ENCODE measurements at places on chromosomes 11 and 22.

GRCh38 chr11:95923439-95923727 is 524 bp downstream of the MTMR2 start:
- DNase-seq, result no peak

DNA sequence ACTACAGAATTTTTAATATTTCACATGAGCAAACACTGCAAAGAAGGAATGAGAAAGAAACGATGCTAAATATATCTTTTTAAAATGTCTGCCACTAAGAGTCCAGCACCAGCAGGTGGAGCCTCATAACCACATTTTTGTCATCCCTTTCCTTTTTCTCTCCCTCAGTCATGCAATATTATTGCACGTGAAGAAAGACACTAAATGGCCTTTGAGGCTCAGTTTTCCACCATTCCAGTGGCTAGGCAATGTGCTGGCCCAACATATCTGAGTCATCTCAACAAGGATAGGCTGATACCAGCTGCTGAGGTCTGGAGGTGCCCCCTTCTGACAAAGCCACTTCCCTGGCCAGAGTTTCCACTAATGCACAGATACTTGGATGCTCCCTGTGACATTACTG is 1.8 kb downstream of the ALKBH8 start:
- DNase-seq, result peak; percentile 24

- no peak for DNase-seq
Measured at GRCh38 chr11:4095509-4096230, 1.1 kb downstream of the RRM1 start.

- DNase-seq, result no peak
Measured at GRCh38 chr11:15870911-15871310, 485.4 kb downstream of the SOX6 start.

DNA sequence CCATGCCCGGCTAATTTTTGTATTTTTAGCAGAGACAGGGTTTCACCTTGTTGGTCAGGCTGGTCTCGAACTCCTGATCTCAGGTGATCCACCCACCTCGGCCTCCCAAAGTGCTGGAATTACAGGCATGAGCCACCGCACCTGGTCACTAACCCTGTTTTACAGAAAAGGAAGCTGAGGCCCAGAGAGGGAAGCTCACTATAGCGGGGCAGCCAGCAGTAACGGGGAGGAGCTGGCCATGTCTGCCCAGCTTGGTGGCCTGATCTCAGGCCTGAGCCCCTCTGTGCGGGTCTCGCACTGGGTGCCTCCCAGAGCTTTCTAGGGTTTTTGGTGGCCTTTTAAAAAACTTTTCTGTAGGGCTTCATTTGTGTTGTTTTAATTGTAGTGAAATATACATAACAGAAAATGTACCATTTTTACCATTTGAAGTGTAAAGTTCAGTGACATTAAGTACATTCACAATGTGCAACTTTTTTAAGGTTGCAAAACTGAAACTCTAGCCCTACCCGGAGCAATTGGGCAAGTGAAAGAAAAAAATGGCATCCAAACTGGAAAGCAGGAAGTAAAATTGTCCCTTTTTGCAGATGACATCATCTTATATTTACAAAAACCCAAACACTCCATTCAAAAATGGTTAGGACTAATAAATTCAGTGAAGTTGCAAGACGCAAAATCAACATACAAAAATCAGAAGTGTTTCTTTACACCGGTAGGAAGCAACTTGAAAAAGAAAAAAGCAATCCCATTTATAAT is 14.5 kb upstream of the CYTH4 start:
- DNase-seq, result no peak

GRCh38 chr11:130721736-130722135 is 194.5 kb downstream of the SNX19 start:
- DNase-seq, result no peak

GRCh38 chr11:64877390-64878222 is 815 bp downstream of the EHD1 start:
- peak; percentile 40 for DNase-seq

DNA sequence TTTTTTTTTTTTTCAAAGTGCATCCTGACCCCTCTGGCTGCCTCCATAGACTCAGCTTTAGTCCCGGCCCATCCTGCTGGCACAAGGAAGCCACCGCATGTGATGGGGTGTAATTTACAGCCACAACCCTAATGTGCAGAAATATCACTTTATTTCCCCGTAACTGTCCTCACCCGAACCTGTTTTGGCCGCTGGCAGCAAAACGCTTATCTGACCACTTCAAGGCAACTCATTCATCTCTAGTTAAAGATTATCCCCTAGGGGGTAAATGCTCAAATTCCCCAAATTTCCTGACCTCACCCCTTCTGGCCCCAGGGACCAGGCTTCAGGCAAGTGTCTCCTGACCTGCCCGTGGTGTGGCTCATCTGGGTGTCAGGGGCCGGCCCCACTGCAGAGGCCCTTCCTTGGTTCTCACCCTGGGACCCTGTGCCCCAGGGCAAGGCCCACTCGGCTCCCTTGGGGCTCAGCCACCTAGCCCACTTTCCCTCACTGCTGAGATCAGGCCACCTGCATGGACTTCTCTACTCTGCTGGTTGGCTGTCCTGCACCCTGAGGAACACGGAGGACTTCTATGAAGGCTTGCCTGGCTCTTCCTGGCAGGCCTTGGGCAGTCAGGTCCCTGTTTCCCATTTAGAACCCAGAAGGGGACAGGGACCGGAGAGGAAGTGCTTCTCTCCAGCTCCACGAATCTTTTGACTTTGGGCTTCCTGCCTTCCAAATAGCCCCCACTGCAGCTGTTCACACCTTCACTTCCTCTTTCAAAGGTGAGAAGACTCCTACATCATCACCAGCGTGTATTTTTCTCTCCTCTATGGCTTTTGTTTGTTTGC is 53.3 kb downstream of the WNT11 start:
- no peak for DNase-seq

GRCh38 chr11:2559527-2560311 is 114.9 kb downstream of the KCNQ1 start:
- DNase-seq, result no peak

DNA sequence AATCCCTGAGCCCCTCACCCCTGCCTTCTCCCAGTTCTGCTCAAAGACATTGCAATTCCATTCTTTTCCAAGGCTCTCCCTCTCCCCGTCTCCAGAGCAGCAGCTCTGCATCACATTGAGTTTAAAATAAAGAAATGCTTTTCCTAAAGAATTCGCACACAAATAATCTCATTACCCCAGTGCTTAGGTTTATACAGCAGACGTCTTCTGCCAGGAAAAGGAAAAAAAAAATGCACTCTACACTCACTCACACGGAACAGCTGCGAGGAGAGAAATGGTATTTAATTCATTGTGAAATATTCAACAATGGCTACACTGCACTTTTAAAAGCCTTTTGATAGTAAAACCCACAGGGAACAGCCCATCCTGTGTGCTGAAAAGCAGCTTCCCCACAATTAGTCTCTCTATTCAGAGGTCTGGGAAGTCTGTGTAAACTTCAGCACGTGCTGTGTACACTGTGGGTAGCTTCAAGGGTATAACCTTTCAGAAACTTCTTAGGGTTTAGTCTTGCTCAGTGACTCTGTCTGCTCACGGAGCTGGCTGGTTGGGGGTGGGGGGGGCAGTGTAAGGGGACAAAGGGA is 42.8 kb downstream of the ETS1 start:
- peak; percentile 67 for DNase-seq

- DNase-seq, result no peak
Measured at GRCh38 chr11:104127828-104128227, 36.1 kb downstream of the PDGFD start.

DNA sequence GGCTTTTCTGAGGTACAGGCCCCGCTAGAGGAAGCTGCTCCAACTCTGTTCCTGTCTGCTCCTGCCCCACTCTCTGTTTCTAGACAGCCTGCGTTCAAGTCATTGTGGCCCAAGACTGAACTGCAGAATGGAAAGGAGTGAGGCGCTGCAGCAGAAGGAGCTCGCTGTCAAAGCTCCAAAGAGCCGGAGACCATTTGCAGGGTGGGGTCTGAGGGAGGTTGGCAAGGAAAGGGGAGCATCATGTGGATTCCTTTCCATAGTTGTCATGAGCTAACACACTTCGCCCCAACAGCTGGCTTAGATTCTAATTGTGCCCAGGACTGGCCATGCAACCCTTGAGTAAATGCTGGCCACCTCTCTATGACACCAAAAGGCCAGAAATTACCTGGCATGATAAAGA is 18.8 kb downstream of the APOL4 start:
- no peak for DNase-seq

- DNase-seq, result peak; percentile 93
Measured at GRCh38 chr11:68998390-68998911, 14.6 kb downstream of the MRGPRF start.

DNA sequence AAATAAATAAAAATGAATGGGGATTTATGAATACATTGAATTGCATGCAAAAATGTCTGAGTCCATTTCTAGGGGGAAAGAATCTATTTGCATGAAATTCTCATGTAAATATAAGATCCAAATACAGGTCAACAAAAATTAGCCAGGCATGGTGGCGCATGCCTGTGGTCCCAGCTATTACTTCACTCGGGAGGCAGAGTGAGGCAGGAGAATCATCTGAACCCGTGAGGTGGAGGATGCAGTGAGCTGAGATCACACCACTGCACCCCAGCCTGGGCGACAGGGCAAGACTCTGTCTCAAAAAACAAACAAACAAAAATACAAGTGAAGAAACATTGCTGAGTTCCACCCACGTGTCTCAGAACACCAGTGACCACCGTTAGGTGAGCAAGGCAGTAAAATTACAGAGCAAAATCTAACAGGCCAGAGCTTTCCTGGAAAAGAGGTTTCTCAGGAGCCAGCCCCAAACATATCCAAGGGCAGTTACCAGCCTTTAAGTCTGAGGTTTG is 17.3 kb downstream of the PACSIN2 start:
- no peak for DNase-seq

DNA sequence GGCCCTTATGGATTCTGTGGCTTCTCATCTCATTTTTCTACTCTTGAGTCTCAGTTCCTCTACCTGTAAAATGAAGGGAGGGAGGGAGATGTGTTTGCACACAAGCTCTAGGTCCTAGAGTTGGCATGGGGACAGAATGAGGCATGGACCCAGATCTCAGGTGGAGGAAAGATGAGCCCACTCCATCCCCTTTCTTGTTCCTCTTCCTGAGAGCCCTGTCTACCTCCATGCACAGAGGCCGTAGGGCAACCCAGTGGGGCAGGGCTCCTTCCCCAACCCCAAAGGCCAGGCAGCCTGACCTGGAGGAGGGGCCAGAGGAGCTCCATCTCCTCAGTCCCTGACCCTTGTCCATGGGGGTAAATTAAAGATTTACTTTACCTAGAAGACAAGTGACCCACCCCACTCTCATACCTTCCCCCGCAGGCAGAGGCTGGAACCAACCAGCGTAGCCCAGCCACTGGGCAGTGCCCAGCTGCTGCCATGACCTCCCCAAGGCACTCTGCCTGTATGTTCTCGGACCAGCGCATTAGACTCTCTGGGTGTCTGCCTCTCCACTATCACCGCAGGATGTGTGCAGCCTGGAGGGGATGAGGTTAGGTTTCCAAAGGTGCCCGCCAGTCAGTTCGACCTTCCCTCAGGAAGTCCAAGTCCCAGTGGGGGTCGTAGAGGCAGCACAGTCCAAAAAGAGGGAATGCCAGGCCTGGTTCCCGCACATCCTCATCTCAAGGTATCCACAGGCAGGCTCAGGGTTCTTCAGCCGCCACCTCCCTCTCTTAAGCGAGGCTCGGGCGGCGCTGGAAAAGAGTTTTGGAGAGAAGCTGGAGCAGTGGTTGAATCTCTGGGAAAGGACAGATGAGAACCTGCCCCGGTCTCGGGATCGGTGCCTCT is 3.0 kb downstream of the SMTN start:
- DNase-seq, result no peak

DNA sequence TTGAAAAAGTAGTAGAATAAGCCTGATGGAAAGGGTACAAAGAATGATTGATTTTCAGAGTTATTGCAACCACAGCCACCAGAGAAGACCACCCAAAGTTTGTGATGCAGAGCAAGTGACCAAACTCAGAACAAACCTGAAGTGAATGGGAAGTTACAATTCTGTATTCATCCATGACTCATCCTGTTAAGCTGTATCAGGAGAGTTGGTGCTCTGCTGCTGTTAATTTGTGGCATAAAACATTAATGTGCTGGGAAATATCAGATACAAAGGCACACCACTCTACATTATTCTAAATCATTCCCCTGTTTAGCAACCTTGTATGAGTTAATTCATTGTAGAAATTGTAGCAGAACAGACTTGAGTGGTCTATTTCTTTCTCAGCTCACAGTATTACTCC is 19.6 kb upstream of the PDGFD start:
- DNase-seq, result no peak

GRCh38 chr11:121104312-121104762 is 3.3 kb downstream of the TECTA start:
- DNase-seq, result no peak

Measured in NCI-H345 (cell line).